ENCODE measurements at places on chromosomes 11 and 22.

- DNase-seq = no peak
These were observed 247.8 kb upstream of the ZC3H12C start for GRCh38 chr11:109845437-109845836.

DNA sequence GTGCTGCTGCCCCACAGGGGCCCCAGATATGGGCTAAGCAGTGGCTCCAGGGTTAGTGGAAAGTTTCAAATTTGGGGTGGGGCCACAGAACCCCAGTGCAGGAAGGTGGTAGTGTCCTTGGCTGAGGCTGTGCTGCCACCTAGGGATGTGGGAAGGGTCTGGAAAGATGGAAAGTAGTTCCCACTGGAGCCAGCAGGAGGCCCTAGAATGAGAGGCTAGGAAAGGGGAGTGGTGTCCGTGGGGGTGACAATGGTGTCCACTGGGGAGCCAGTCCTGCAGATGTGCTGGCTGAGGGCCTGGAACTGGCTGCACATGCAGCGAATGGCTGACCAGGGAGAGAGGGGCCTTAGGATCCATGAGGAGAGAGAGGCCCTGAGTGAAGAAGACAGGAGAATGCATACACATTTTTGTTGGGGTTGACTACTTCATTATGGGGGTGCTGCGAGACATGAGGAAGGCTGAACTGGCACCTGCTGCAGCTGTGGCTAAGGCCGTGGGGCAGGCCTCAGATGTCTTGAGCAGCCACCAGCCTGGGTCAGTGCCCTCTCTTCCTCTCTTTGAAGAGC is 21.1 kb downstream of the RFPL3 start:
- DNase-seq = no peak

- no peak for DNase-seq
These were observed 29.2 kb downstream of the MN1 start for GRCh38 chr22:27772081-27772983.

- DNase-seq = no peak
These were observed 14.0 kb upstream of the WDR74 start for GRCh38 chr11:62853279-62853965.

DNA sequence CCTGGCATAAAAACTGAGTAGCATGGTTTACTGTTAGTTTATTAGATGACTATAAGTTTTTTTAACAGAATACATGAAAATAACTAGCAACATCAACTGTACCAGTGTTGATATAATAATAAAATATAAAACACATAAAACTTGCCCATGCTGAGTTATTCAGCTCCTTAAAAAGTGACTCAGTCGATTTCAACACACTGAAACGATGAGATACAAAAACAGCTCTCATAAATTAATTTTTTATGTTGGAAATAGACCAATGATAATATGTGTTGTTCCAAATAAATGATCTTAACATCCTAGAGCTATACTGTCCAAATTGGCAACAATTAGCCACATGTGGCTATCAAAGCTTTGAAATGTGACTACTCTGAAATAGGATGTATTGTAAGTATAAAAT is 15.9 kb downstream of the PDGFD start:
- no peak for DNase-seq

DNA sequence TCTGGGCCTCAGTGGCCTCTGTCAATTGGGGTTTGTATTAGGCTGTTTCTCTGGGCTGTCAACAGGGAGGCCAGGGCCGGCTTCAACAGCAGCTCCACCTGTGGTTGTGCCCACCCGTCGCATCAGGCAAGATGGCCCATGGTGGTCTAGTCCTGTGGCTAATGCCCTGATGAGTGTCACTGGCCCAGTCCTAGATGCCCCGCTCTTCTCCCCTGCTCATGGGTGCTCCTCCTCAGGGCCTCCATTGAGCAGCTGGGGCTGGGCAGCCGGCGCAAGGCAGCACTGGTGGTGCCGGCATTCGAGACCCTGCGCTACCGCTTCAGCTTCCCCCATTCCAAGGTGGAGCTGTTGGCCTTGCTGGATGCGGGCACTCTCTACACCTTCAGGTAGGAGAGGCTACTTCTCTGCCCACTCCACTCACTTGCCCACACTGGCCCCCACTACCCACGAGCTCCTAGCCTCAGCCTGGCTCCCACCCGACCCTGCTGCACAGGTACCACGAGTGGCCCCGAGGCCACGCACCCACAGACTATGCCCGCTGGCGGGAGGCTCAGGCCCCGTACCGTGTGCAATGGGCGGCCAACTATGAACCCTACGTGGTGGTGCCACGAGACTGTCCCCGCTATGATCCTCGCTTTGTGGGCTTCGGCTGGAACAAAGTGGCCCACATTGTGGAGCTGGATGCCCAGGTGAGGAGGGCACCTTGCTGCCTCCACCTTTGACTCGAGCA is 5.4 kb downstream of the LARGE2 start:
- no peak for DNase-seq

- DNase-seq = no peak
These were observed 61.8 kb downstream of the FBLN1 start for GRCh38 chr22:45564349-45565030.

GRCh38 chr11:13183094-13183825 is 94.3 kb upstream of the BMAL1 start:
- DNase-seq = no peak

DNA sequence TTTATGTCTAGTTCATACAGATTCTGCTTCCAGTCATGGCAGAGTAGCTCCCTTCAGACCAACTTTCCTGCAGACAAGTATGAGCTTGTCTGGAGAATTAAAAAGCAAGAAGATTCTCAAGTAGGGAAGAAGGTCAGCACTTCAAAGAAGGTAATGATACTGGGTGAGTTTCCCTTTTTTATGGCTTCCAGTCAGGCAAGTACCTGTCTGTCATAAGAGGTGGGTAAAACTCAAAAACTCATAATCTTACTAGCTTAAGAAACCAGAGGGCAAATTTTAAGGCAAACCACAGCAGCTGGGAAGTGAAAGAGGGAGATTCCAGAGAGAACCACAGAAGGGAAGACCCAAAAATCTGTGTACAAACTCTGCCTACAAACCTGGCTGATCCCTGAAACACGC is 54.2 kb downstream of the DENND5A start:
- DNase-seq = no peak

DNA sequence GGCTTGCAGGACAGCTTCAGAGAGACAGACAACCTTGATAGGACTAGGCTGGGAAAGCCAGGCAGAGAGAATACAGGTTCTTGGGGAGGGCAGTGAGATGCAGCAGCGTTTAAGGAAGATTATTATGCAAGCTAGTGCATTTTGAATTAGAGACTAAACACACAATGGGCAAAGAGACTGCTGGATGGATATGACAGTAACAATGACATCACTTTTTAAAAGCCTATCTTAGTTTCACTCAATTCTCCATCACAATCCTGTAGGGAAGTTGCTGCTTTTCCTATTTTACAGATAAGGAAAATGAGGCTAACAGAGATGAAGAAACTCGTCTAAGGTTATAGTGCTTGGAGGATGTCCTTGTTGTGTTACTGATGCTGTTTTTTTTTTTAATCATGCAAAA is 5.6 kb downstream of the JHY start:
- DNase-seq = no peak

DNA sequence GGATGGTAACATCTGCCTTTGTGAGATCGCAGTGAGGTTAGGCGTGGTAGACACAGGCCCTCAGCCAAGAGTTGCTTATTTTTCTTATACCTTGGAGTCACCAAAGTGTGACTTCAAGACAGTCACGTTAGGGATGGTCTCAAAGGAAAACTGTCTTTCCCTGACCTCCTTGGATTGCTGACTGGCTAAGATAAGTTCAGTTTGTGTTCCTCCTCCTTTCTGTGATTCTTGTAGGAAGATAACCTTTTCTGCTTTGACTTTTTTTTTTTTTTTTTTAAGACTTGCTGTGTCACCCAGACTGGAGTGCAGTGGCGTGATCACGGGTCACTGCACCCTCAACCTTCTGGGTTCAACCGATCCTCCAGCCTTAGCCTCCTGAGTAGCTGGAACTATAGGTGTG is 23.1 kb downstream of the TAB1 start:
- DNase-seq = no peak

DNA sequence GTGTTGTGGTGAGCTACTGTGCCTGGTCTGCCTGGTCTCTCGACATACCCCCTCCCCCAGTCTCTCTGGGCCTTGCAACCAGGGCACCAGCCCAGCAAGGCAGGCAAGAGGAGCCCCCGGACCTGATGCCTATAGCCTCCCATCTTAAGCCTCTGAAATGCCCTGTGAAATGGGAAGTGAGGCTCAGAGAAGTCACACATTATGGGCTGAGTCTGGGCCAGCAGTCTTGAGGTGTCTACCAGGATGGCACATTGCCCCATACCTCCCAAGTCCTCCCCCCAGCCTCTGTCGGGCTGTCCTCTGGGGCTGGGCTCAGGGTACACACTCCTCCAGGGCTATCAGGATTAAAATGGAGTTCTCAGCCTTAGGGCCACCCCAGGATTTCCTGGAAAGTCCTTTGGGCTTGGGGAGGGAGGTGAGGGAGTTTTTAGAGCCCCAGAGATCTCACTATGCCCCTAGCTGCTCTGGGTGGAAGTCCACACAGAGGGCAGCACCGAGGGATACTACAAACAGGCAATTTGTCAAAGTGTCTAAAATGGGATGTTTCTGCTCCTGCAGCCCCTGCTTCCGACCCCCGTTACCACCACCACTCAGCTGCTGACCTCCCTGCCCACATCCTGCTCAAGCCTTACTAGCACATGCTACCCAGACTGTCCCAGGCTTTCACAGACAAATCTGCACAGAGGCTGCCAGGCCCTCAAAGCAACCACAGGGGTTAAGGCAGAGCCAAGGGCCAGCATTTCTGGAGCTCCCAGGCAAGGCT is 3.1 kb upstream of the SH3BP1 start:
- DNase-seq = no peak

- no peak for DNase-seq
These were observed 13.2 kb downstream of the C11orf87 start for GRCh38 chr11:109435121-109435742.

DNA sequence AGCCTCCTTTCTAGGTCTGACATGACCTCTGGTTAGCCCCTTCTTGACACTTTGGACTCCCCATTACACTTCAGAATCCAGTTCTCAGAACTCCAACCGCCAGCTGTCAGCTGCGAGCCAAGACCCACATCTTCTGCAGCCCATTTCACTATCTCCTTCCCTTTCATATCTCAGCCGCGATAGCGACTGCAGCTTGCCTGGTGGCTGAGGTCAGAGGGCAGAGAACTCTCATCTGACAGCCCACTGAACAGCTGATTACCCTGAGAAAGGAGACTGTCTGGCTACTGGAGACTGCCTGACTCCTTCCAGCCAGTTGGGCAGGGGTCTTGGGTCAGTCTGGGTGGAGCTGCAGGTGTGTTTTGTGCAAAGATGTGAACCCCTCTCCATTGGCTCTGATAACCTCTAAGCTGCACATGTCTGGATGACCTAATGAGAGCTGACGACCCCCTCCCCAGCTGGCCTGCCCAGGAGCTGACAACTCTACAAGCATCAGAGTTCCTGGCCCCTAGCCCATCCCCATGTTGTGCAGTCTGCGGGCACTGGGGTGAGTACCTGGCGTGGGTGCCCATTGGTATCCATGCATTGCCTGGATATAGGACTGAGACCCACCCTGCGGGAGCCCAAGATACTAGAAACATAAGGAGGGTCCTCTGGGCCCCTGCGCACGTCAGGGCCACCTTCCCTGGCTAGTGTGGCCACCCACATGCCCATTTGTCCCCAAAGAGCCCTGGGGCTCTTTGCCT is 1.1 kb downstream of the CHRM1 start:
- no peak for DNase-seq

DNA sequence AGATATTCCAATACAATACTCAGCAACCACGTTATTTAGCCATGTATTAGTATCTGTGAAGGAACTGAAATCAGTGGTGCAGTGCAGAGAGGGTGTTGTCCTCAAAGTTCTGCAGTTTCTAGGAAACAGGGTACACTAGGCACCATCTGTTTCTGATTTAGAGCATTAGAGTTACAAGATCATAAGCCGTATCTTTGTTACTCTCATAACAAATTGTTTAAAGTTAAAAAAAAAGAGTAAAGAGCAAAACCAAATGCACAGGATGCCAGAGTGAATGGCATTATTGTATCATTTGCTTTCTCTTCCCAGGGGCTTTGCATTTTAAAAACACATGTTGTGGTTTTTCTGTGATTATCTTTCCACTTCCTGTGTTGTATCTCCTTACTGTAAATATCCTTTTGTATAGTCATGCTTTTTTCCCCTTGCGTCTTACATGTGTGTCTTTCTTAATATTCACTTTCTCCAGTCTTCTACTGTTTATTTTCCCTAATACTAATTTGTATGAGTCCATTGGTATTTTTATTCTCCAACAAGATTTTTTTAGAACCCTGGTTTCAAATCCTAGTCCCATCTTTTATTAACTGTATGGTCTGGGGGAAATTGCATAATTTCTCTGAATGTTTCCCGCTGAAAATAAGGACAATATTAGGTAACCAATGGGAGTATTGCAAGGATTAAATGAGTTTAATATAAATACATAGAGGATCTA is 15.2 kb upstream of the NUP160 start:
- no peak for DNase-seq

DNA sequence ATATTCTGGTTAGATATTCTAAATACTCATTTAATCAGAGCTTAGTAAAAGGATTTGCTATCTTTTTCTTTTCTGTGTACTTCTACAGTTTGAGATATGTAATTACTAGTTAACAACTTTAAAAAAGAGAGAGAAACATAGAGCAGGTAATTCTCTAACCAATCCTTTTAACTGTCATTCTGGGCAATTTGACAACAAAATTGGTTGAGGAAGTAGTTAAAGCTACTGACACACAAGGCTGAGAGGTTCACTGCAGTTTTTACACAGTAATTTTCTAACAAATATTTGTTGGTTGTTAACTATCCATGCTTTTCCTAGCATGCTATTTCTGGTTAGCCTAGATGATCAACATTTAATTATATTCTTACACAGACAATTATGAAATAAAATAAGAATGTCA is 3.6 kb downstream of the SOX6 start:
- DNase-seq = no peak
